ENCODE measurements at places on chromosomes 6 and 20.

- DNase-seq = no peak
Measured at GRCh38 chr6:113276601-113277000, 580.5 kb upstream of the MARCKS start.

DNA sequence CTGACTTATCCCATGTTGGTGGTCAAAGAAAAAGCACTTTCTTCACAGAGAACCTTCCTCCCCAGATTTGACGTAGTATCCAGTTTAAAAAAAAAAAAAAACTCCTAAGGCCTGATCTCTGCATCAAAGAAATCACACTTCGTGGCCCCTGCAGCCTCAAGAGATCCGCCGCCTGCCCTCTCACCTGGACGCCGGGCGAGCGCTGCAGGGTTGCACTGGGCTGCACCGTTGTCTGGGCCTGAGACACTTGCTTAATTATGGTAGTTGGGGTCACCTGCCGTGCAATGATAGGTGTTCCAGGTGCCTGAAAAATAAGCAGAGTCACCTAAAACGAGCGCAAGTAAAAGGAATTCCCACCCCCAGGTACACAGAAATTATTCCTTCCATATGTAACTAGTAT, 53.0 kb downstream of the TAF4 start:
- no peak for DNase-seq

GRCh38 chr6:150691463-150691862, 91.8 kb downstream of the PLEKHG1 start:
- peak; percentile 16 for DNase-seq

DNA sequence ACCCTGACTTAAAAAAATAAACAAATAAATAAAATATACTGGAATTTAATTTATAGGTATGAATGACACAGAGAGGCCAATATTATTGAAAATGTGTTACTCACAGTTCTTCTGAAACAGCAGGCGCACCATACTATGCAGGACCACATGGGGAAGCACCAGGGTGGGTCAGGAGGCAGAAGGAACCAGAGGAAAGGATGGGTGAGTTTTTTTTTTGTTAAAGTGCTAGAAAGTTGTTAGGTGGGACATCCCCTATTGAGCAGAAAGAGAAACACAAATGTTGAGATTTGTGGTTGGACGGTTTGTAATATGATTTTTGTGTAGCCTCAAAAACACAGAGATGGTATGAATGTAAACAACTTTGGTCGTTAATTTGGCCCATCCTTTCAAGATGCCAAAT, 26.0 kb downstream of the PTPRA start:
- no peak for DNase-seq

DNA sequence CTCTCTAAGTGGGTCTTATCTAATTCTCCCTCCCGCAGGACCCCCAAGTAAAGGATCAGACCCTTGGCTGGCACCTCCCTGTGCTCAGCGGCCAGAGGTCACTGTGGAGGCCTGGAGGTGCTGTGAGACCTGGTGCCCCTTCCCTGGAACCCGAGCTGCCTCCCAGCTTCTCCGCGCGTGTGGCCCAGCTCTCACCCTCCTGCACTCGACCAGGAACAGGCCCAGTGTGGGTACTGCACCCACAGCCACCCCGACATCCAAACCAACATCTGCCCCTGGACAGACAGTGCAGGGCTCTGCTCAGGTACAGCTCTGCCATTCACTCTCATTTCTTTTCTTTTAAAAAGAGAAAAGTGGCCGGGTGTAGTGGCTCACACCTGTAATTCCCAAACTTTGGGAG, 42.4 kb downstream of the TMEM242 start:
- DNase-seq = no peak

GRCh38 chr6:113047932-113048331, 700.8 kb downstream of the RFPL4B start:
- peak; percentile 84 for DNase-seq

- DNase-seq = no peak
Measured at GRCh38 chr20:51171141-51171540, 148.2 kb upstream of the KCNG1 start.

DNA sequence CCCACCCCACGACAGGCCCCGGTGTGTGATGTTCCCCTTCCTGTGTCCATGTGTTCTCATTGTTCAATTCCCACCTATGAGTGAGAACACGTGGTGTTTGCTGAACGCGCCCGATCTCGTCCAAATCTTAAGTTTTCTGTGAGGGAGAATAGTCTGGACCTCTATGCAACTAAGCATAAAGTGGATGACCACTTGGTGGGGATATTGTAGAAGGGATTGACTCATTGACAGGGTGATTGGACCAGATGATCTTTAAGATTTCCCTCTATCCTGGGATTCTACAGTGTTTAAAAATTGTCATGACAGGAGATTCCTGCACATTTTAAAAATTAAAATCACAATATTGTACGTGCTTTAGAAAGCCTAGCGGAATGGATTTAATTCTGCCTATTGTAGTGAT, 141.3 kb downstream of the TRMT11 start:
- no peak for DNase-seq

DNA sequence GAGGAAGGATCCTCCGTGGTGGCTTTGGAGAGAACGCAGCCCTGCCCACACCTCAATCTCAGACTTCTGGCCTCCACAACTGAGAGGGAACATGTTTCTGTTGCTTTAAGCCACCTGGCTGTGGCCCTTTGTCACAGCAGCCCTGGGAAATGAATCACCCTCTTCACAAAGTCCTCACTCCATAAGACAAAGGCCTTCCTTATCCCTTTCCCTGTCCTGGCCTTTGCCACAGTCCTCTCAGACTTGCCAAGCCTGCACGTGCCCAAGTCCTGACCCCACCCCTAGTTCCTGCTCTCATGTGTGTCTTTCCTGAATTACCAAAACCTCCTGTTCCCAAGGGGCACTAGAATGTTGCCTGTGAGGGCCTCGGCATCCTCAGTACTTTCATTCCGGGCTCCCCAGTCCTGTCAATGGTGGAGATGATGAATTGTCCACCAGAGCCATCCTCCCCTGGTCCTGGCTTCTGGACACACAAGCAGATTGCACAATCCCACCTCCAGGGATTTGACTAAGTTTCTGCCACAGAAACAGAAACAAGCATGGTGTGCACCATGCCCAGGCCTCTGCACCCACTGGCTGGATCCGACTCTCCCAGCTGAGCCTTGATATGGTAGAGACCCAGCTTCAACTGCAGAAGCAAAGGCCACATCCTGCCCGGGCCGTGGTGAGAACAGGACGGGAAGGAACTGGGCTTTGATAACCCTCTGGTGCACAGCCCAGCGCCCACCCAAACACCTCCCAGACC, 232.6 kb upstream of the PDE10A start:
- DNase-seq = no peak

DNA sequence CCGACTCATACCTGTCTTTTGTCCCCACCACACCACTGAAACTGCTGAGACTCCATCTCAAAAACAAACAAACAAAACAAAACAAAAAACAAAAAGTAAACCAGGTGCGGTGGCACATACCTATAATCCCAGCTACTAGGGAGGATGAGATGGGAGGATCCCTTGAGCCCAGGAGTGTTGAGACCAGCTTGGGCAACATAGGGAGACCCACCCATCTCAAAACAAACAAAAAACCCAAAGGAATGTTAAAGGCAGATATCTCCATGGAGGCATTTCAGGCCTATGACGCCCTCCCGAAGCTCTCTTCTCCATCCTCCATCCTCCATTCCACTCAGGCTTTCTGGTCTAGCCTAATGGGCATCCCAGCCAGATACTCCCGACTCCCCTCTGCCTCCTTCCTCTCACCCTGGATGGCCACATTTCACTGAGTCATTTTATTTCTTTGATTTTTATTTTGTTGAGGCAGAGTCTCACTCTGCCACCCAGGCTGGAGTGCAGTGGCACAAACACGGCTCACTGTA, 3.2 kb upstream of the SLC4A11 start:
- DNase-seq = no peak

DNA sequence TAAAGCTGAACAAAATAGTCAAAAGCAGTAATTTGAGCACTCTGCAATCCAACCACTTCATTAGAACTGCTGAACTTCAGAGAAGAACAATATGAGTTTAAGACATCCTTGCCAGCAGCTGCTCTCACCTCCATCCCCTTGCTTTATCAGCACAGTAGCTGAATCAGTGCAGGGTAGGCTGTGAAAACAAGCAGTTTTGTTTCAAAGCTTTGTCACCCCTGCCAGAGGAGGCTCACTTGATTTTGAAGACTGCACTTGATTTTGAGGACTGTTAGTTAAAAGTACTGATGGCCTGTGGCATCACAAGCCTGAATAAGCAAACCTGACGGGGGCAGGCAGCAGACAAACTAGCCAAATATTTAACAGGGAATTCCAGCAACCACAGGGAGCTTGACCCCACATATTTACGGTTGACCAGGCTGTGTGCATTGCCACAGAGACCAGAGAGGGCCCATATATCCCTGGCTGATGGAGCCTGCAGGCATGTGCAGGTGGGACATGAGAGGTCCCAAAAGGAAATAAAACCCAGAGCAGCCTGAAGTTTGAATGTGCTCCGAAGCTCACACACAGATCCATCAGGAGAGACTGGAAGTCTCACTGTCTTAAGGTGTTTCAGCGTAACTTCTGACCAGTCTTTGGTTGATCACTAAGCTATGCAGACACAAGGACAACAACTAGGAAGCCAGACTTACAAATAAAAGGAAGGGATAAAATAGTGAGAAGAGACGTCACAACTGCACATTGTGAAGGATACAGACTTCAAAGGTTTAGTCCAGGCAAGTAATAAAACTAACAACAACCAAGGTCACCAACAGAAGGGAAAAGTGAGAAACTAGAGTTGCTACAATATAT, 97.4 kb downstream of the PDSS2 start:
- peak; percentile 32 for DNase-seq

- DNase-seq = no peak
Measured at GRCh38 chr20:51023617-51024155, 779 bp upstream of the KCNG1 start.

DNA sequence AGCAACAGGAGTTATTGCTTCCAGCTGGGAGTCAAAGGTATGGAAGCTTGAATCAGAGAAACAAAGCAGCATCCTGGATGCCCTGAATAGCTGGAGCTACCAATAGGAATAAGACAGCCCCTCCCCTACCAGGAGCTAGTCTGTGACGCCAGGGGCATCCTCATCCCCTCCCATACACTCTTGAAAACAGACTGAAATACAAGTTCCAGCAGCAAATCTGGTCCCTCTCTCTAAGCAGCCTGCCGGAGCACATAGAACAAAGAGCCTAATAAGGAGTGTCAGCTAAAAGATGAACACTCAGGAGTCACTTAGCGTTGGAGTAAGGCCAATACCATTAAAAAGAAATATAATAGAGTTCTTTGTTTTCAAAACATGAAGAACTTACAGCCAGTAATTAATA, 25.6 kb downstream of the FILIP1 start:
- DNase-seq = no peak

DNA sequence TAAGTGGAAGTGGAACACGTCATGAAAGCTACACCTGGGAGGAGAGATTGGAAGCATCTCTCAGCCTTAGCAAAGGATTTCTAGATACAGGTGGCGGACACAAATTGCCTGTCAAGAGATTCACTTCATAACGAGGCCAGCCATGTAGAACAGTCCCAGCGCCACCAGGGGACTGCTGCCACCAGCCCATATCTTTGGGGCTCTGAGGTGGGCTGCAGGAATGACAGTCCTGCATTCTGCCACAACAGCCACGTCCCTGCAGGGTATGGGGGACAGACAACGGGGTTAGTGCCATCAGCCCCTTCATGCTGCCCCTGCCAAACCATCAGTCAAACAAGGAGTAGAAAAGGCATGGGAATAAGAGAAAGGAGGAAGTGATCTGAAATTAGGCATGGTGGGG, 81.2 kb upstream of the SASH1 start:
- DNase-seq = no peak

GRCh38 chr6:81996414-81996813, 243.9 kb upstream of the TENT5A start:
- DNase-seq = peak; percentile 90

- no peak for DNase-seq
Measured at GRCh38 chr6:10582774-10583508, 61.8 kb downstream of the GCNT2 start.

- DNase-seq = no peak
Measured at GRCh38 chr20:15406072-15406471, 1068.7 kb upstream of the FLRT3 start.

DNA sequence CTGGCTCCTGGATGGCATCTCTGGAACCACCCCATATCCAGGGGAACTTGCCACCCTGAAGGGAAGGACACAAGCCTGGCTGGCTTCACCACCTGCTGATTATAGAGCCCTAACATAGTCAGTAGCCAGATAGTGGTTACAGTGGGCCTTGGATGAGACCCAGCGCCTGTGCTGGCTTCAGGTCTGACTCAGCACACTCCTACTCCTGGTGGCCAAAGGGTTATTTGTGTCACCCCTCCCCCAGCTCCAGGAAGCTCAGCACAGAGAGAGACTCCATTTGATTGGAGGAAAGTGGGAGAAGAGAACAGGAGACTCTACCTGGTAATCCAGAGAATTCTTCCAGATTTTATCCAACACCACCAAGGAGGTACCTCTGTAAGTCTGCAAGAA, 12.8 kb downstream of the SNX14 start:
- DNase-seq = peak; percentile 29

DNA sequence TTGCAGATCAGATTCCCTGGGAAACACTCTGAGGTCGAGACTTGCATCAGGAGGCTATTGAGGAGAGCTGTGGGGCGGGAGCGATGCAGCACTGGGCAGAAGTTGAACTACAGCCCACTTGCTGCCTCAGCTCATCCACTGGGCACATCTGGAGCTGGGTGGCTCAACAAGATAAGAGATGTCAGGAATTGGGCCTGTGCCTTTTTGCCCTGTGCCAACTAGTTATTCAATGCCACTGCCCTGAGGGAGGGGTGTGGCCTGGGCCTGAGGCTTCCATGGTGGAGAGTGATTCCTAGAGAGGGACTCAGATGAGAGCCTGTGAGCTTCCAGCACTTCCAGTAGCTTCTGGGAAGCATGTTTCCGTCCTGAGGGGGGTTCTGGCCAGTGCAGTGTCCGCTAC, 32.7 kb downstream of the BRPF3 start:
- DNase-seq = no peak

DNA sequence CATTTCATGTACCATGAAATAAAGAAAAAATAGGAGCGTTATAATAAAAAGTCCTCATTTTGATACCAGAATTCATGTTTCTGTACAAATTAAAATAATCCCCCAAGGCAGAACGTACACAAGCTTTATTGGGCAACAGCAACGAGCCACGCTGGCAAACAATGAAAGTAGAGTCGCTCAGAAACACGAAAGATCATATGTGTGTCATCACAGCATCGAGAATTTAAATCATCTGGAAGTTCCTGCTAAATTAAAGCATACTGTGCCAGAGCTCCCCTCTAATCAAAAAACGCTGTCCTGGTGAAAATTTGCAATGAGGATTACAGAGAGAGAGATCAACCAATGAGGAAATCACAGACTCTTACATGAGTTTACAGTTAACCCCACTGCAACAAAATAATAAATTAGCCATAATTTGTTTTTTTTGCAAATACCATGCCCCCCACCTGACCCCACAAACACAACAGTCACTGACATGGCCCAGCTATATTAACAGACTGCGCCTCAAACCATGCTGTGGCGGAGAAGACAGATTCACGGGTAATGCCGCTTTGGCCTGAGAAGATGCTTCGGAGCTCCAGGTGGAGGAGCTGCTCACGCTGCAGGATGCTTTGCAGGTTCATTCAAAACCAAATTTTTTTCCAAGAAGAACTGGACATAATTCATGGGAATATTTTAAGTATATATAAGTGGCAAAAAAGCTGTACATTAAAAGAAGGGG, 54.3 kb upstream of the NFATC2 start:
- peak; percentile 84 for DNase-seq
